ENCODE measurements at places on chromosomes 7 and 10. TPM values are rescaled to one million over a fixed set of nuclear protein-coding genes. Genes with fewer than 3 reads are reported as not detected.

DNA sequence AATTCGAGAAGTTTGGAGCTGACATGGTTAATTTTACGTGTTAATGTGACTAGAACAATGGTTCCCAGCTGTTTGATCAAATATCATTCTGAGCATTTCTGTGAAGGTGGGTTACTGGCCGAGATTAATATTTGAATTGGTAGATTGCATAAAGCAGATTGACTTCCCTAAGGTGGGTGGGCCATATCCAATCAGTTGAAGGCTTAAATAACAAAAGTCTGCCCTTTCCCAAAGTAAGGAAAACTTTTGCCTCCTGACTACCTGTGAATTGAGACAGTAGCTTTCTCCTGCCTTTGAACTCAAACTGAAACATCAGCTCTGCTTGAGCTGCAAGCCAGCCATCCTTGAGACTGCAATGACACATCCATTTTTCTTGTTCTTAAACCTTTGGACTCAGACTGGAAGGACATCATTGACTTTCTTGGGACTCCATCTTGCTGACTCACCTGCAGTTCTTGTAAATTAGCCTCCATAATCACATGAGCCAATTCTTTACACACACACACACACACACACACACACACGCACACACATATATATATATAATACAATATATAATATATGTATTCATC, 63.1 kb upstream of the LRRTM3 start:
- no peak for DNase-seq

DNA sequence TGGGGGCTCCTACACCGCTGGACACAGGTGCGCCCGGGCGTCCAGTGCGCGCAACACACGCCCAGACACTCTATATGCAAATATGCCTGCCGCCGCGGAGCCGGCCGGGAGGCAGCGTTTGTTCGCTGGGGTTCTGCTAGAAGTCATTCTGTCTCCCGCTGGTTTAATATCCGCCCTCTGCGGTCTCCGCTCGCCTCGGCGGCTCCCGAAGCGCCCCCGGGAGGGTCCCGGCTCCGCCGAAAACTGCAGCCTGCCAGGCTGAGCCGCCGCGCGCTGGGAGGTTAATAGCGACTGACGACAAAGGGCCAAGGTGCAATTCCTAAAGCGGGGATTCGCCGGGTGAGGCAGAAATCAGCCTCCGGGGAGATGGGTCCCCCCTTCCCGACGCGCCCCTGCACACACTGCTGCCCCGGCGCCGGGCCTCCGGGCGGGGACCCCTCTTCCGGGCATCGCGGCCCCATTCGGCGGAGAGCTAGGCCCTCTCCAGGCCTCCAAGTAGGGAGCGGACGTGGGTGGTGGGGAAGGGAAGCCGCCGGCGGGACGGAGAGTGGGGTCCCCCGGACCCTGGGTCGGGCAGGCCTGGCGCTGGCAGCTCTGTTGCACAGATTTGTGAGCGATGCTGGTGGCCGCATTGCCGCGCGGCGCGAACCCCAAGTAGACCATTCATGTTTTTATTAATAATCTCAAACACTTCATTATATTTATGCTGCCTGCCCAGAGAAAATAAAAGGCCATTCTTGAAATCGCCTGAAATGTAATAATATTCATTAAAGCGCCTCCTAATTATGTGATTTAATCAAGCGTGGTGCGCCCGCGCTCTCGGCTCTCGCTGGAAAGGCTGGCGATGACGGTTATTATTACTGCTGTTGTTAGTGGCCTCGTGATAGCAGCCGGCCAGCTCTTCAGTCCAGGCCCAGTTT, 9.1 kb downstream of the EN2 start:
- peak; percentile 91 for DNase-seq

GRCh38 chr10:86655173-86655540, 810 bp downstream of the OPN4 start:
- no peak for DNase-seq

GRCh38 chr7:22331704-22332103, 25.2 kb downstream of the RAPGEF5 start:
- no peak for DNase-seq

DNA sequence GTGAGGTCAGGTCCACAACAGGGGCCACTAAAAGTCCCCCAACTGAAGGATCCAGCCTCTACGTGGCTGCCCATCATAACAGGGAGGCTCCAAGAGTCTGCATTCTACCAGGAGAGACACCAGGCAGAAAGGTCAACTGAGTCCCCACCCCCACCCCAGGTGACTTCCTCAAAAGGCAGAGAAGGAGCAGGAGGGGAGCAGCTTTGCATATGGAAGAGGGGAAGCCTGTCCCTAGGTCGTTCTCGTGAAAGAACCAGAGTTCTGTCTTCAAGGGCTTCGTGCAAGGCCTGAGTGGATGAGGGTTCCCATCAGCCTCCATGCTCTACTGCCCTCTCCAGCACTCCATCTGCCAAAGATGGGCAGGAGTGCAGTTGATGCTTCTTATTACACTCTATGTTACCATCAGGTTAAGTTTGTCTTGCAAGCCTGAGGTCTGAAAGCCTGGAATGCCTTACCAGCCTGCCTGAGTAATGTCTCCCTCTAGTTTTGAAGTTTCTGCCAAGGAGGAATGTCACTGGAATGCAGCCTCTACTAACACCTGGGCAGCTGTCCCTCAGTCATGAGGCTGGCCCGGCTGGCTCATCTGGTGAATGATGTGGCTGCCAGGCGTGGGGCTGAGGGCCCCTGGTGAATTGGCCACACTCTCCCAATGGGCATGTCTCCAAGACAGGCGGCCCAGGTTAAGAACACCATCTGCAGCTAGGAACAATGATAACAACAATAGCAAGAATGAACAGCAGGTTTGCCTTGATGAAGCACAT, 54.3 kb upstream of the SMNDC1 start:
- no peak for DNase-seq

DNA sequence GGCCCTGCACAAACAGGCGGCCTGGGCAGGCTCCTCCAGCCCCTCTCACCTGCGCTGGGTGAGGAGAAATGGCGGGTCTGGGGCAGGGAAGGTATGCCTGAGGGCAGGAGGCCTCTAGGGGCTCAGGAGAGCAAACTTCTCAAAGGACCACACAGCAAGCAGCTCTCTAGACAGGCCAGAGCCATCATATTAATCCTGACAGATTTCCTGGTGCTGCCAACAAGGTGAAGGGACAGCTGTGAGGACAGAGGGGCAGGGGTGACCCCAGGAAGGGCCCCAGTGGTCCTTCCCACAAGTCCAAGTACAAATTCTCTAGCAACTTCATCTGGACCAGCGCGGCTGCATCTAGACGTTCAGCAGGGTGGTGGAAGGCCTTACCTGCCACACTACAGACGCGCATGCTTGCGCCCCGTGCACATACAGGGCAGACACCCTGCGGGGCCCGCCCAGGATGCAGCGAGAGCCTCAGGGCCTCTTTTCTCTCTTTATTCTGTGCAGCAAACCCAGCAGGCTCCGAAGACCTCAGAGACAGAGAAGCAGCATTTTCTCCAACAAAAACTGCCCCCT, 62.1 kb downstream of the ZRANB1 start:
- DNase-seq = no peak

DNA sequence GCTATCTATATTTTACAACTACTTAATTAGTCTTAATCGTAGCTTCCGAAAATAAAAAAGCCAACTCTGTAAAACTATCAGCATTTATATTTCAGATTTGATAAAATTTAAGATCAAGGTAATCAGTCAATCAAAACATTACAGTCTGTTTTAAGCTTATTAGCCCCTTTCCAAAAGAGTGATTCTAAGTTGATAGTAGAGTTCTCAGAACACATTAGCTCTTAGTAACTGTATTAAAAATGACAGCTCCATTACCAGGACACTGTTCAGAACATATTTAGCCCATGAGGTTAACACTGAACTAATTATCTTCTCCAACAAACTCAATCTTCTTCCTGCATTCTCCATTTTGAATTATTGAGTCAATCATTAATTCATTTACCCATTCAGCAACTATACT, 110.3 kb upstream of the PALS2 start:
- no peak for DNase-seq

GRCh38 chr10:130766071-130766470, 545.5 kb downstream of the TCERG1L start:
- DNase-seq = no peak

GRCh38 chr10:83917537-83918506, 221.5 kb upstream of the GHITM start:
- DNase-seq = peak; percentile 65

DNA sequence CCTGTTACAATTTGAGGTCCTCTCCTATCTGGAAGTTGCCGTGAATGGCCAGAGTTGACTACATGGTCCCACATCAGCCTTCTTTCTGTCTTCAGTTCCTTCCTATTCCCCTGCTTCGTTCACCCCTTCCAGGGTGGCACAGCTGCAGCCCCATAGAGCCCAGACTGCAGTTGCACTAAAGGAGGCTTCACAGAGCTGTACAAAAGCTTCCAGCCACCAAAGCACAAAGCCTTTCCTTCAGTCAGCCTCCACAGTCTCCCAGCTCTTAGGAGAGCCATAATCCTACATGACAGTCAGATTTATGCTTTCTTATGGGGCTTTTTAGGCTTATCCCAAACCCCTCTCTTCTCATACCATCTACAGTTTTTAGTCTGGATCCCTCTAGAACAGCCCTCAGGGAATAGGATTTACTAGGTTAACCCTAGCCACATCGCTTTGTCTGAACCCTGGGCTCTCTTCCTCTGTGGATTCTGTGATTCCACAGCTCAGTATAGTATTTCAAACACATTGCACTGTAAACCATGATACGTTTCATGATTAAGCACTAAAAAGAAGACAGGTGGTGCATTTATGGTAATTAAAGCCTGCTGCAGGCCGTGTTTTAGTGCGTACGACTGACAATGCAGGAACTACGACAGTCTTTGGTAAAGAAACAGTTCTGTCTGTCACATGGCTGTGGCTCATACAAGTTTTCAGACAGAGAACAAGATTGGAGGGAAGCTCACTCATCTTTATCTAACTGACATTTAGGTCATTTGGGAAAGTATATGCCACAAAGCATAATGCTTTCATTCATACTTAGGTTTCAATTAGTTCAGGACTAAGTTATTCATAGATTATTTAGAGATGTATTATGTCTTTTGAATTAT, 208.3 kb upstream of the KMT2E start:
- DNase-seq = no peak

- DNase-seq = no peak
These were observed 505.8 kb downstream of the SUGCT start for GRCh38 chr7:40640566-40640965.

DNA sequence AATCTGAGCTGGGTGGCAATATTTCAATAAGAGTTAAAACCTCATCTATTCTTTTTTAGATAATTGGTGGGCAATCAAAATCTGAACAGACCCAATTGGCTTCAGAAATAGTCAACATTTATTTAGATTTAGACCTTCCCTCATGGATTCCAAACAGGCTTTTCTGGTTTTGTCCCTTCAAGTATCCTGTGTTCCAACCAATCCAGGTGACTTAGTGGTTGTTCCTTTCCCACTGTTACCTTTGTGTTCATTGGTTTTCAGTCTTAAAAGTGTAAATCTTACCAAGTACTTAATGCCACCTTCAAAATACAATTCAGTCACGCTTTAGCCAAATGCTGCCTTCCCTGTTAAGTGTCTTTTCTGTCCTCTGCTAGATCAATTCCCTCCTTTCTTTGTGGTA, 85.9 kb downstream of the AHR start:
- DNase-seq = no peak

GRCh38 chr10:86113501-86113900, 253.1 kb downstream of the GRID1 start:
- DNase-seq = no peak

- no peak for DNase-seq
These were observed 449.2 kb downstream of the IPMK start for GRCh38 chr10:57818522-57818921.

- no peak for DNase-seq
These were observed 43.4 kb downstream of the CAMK2B start for GRCh38 chr7:44281811-44282600.

- DNase-seq = no peak
These were observed 20.3 kb upstream of the RNF32 start for GRCh38 chr7:156620291-156620675.

DNA sequence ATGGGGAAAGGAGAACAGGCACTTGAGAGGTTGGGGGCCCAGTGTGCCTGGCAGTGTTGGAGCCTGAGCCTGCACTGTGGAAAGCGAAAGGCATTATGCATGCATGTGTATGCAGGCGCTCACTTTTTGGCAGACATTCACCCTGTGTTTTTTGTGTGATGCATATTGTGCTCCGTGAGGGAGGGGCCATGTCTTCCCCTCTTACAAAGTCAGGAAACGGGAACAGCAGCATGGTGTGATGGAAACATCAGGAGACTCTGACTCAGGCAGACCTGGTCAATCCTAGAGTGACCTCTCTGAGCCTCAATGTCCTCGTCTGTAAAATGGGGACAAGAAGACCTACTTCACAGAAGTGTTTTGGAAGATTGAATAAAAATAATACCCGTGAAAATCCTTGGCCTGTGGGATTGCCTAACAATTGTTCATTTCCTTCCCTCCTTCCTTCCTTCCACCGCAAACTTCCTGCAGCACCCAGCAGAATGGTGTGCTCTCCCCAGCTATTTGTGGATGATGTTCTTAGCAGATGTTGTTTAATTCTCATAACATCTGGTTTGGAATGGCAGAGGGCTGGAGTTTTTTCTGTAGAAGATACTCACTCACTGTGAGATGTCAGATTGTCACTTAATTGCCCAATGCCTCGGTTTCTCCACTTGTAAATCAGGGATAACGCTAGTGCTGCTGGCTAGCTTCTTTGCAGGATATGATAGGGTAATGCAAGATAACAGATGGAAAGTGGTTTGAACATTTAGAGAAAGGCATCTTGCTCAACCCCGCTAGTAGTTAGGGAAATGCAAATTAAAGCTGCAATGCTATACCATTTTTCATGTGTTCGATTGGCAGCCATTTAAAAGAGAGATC, 39.8 kb downstream of the CDH23 start:
- DNase-seq = peak; percentile 70

DNA sequence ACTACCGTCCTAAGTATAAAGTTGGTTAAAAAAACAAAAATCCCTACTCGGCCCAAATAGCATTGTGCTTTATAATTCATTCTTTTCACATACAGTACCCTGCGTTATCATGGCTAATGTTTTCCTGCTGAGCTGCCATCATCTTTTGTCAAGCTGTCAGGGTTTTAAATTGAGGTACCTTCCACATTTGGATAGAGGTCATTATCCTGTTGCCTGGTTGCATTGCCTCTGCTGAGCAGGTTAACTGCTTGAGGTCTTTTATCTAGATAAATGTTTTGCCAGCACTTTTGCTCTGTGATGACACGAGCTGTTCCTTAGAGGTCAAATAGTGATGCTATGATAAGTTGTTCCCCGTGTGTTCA, 94.4 kb upstream of the FZD1 start:
- DNase-seq = no peak

DNA sequence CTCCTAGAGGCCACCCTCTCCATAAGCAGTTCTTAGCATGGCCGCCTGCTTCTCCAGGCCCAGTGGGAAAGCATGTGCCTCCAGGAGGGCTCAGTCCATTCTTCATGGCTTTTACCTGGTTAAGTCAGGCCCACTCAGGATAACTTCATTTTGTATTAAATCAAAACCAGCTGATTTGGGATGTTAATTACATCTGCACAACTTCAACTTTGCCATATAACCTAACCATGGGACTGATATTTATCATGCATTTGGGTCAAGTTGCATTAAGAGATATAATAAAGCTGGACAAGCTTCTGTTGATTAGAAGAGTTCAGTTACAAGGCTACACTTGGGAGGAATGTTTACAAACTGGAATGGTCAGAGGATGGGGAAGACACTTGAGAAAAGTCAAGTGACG, 65.5 kb downstream of the EGFR start:
- no peak for DNase-seq

SH2D4B gene
- 0.07 TPM for total RNA-seq

CRTAC1 gene
- not detected for total RNA-seq

SLC13A1 gene
- total RNA-seq = not detected

ELN gene
- total RNA-seq = 65.9 TPM

ZNF488 gene
- total RNA-seq = 0.09 TPM

FANK1 gene
- 0.83 TPM for total RNA-seq
